ENCODE measurements at places on chromosomes 7 and 10.
A peak's percentile ranks its signal among the peaks of the same experiment; 100 is the strongest.

GRCh38 chr10:14751921-14752320 is 22.8 kb downstream of the FAM107B start:
- no peak for DNase-seq

GRCh38 chr7:135913404-135913803 is 63.8 kb downstream of the MTPN start:
- DNase-seq = no peak

DNA sequence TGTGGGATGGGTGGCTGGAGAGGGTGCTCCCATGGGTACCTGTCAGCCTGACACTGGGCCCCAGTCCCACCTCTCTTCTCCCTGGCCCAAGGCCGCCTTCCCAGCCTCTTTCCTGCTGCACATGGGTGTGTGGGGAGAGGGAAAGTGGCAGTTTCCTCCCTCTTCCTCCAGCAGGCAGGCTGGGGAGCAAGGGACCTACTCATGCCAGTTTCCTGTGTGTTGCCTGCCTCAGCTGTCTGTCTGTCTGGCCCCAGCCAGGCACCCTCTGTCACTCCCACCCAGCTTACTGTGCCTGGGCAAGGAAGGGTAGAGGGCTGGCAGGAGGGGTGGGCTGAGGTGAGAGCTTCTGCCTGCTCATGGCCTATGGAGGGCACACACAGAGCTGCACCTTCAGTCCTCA is 46.3 kb upstream of the PCBD1 start:
- DNase-seq = no peak

DNA sequence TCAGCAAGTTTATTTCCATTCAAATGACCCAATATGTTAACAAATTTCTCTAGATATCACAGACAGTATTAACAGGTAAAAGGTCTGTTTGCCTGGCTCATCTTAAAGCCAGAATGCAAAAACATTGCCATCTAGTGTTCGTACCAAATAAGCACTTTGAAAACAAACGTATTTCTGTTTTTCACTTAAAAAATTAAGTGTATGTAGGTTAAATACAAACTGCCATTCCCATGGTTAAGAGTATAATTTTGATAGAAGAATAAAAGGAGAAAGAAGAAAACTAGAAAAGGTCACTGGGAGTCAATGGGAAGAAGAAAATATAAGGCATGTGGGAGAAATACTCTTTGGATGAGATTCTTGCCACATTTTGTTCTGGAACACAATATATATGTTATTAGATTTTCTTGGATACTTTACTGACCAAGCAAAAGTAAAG is 51.0 kb downstream of the ORC5 start:
- no peak for DNase-seq

DNA sequence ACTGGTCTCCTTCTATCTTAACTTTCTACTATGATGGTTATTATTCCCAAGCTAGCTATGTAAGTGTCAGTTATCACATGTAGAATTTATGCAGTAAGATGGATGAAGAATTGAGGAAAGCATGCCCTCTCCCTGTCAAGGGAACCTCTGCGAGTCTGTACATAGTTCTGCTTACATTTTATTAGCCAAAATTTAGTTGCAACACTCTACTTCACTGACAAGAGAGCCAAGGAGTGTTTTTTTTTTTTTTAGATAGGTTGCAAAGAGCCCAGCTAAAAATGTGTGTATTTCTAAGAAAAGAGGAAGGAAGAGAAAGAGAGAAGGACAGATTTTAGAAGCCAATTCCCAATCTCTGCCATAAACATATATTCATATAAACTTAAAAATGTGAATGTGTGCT is 357.7 kb upstream of the LRRN3 start:
- DNase-seq = no peak

- peak; percentile 49 for DNase-seq
Observed at GRCh38 chr7:33562996-33563395, 342.3 kb upstream of the BMPER start.

DNA sequence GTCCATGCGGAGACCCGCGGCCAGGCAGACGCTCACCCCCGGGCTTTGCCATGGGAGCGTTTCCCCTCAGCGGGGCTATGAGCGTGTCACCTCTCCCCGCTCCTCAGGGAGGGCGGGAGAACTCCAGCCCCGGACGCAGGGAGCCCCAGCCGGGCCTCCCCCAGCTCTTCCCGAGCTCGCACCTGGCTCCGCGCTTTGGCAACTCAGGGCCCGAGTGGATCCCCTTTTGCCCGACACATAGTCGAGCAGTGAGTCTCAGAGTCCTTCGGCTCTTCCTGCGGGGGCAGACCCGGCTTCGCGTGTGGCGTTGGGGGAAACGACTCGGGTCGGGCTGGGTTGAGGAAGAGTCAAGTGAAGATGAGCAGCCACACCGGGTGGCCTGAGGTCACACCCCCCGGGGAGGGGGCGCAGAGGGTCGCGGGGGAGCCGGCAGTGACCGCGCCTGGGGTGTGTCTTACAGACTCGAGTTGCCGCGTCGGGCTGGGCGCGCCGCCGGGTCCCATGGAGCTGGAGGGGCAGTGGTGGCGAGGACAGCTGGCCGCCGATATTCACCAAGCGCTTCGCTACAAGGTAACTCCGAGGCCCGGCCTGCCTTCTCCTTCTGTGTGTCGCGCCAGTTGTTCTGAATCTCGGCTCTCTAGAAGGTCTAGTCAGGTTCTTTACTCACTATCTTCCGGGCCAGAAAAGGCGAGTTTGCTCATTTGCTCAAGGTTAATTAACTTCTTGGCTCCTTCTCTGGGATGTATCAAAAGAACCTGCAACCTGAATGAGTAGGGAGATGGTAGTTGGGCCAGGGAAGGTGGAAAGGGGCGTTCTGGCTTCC is 721 bp downstream of the CCNJ start:
- DNase-seq = peak; percentile 3

DNA sequence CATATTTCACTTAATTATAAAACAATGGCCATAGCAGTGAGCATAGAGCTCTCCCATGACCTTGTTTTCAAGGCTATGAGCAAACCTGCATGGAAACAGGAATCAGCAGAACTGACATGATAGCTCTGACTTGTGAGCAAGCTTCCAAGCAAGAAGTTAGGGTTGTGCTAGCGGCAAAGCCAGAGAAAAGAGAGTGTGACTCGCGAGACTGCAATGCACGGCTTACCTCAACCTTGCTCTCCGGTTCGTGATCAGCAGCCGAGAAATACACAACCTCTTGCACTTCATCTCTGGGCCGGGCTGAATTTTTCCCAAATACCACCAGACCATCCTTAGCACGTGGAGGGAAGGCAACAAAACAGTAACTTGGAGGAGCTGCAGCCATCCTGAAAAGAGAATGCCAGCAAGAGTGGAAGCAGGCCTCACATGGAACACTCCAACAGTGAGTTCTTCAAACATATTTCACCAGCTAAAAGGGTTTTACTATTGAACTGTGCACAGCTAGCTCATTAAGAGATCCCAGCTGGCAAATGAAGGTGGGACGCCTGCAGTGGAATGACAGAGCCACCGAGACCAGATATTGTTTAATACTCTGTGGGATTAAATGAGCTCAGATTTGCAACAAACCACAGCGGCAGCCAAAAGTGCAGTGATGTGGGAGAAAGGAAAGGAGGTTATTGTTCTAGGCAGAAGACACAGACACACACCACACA is 20.8 kb downstream of the SCRN1 start:
- no peak for DNase-seq

GRCh38 chr7:28686418-28686800 is 271.7 kb downstream of the TRIL start:
- peak; percentile 51 for DNase-seq

DNA sequence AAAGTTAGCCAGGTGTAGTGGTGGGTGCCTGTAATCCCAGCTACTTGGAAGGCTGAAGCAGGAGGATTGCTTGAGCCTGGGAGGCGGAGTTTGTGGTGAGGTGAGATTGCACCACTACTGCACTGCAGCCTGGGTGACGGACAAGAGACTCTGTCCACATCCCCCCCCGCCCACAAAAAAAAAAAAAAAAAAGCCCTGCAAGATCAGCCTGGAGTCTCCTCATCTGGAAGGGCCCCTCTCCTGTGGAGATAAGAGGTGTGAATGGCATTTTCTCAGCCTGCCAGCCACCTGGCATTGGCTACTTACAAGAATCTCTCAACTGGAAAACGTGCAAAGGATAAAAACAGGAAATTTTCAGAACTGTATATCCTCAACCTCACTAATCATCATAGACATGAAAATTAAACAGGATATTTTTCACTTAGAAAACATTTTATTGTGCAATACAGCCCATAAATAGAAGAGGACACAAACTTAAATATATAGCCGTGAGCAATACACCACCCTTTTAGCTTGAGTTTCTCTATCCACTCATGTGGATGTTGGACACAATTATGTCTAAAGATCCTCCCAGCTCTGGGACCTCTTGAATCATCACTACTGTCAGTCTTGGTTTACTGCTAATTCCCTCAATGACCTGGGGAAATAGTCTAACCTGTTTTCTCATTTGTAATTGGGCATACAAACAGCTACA is 11.3 kb upstream of the TSPAN15 start:
- DNase-seq = no peak

GRCh38 chr7:2019711-2020511 is 212.8 kb downstream of the MAD1L1 start:
- DNase-seq = peak; percentile 82

- no peak for DNase-seq
Observed at GRCh38 chr10:131214521-131215244, 96.8 kb downstream of the TCERG1L start.

DNA sequence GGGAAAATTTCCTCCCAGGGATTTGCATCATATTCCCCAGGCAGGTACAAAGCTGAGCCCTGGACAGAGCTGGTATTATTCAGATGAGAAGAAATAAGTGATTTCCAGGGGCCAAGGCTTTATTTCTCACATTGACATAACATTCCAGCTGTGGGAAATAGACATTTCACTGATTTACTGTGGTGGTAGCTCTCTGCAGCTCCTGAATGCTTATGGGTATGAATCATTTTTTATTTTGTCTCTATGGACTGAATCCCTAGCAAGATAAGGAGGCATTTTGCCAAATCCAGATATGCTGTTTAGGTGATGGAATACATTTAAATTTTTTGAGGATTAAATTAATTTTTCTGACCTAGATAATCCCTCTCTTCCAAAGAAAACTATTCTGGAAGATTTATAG is 97.9 kb downstream of the MTPN start:
- peak; percentile 59 for DNase-seq

DNA sequence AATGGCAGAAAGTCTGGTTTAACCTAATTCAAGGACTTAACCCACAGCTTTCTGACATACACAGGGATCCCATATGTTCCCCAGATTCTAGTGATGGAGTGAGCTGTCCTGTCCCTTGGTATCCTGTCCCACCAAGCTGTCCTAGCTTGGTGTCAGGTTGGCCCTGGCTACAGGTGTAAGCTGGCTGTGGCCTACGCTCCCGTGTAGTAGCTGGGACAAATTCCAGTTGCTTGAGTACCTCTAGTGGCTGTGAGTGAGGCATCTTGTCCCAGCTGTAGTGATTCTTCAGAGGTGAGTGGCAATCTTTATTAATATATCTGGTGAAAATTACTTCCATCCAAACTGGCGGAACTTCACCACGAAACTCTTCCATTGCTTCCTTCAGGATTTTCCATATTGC is 105.2 kb upstream of the FAM171A1 start:
- no peak for DNase-seq

DNA sequence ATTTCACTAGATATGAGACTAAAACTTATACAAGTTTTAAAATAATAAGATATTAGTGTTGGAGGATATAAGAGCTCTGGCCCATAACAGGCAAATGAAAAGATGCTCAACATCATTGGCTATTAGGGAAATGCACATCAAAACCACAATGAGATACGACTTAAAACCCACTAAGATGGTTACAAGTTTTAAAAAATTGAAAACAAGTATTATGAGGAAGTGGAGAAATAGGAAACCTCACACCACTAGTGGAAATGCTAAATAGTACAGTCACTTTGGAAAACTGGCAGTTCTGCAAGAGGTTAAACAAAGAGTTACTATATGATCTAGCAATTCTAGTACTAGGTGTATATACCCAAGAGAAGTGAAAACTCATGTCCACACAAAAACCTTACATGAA is 17.2 kb downstream of the PANK1 start:
- no peak for DNase-seq

DNA sequence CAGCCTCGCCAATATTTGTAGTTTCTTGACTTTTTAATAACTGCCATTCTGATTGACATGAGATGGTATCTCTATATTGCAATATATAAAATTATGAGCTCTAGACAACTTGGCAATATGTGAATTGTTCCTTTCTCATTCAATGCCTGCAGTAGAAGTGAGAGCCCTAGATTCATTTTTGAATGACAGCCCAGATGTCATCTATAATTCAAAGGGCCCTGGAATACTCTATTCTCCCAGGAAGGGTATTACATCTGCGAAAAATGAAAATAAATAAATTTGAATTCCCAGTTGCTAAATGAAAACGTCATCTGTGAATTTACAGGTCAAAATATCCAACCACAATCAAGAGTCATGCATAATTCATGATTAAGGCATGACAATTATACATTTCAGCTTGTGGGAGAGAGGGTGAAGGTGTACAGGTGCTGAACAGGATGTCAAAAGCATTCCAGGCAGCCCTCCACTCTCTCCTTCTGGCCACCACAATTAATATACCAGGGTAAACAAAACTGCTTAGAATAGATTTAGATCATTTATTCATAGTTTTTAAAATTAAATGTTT is 1147.3 kb downstream of the XPNPEP1 start:
- no peak for DNase-seq

GRCh38 chr10:104589871-104590270 is 51.2 kb upstream of the SORCS3 start:
- DNase-seq = peak; percentile 12

- DNase-seq = no peak
Observed at GRCh38 chr10:77433546-77433945, 204.1 kb downstream of the KCNMA1 start.

DNA sequence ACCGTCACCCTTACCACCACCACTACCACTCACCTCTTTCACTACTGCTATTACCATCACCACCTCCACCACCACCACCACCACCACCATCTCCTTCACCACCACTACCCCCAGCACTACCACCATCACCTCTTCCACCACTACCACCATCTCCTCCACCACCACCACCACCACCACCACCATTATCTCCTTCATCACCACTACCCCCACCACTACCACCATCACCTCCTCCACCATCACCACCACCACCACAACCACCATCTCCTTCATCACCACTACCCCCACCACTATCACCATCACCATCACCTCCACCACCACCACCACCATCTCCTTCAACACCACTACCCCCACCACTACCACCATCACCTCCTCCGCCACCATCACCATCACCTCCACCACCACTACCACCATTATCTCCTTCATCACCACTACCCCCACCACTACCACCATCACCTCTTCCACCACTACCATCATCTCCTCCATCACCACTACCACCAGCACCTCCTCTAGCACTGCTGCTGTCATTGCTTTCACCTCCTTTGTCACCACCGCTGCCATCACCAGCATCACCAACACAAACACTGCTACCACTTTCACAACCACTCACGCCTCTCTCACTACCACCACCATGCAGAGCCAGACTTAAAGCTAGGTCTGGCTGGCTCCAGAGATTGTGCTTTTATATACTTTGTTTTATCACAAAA is 109.3 kb downstream of the ICA1 start:
- DNase-seq = no peak

All from fibroblast of skin of left quadriceps (primary cell).